ENCODE measurements at places on chromosomes 7 and 10.

- DNase-seq = no peak
Measured at GRCh38 chr10:43393606-43394360, 15.2 kb downstream of the HNRNPF start.

DNA sequence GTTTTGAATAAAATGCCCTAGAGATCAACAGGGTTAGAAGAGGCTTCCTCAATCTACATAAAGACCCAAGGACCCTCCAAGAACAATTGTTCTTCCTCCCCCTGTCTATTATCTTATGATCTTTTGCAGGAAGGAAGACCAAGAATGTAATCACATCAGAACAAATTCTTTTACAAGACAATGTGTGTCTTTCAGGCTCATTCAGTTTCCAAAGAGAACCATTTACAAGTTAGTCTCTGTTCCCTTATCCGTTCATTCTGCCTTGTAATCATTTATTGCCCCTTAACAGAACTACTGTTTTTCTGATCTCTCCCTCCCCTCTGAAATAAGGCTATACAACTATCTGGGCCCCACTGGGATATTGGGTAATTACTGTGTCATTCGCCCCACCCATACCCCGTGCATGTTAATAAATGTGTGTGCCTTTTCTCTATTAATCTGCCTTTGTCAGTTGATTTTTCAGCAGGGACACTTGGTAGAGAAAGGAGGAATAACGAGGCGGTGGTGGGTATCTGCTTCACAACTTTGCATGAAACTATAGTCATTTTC lies 5.7 kb upstream of the MKRN1 start:
- peak; percentile 19 for DNase-seq

GRCh38 chr7:78223598-78223997 lies 425.0 kb downstream of the PHTF2 start:
- no peak for DNase-seq

GRCh38 chr10:124497196-124497881 lies 35.7 kb downstream of the LHPP start:
- no peak for DNase-seq

- no peak for DNase-seq
Measured at GRCh38 chr10:90738885-90739284, 119.0 kb downstream of the HTR7 start.

Measured in epithelial cell of esophagus (primary cell).